Frontal cortex (tissue), 4 donors: ENCODE measurements at places on chromosomes 11 and 22. TPM values are rescaled to one million over a fixed set of nuclear protein-coding genes. Genes with fewer than 3 reads are reported as not detected.

APOA5 gene
- total RNA-seq = not detected

DNA sequence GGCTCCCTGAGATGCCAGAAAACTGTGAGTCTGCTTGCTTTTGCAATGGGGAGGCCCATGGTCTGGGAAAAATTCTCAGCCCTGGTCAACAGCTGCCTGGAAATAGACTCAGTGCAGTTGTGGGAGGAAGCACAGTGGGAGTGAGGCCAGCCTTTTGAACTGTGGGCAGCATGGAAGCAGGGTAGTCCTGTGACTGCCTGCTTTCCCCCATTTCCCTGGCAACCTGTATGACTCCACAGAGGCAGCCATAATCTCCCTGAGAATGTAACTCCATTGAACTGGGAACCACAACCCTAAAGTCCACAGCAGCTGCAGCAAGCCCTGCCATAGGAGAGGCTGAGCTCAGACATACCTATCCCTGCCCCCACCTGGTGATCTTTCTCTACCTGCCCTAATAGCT lies 494.6 kb upstream of the FAT3 start:
- DNase-seq = no peak

CYTH4 gene
- 2.9 TPM for total RNA-seq

CD3E gene
- not detected for total RNA-seq

- DNase-seq = no peak
Measured at GRCh38 chr11:19727246-19727645, 14.6 kb downstream of the NAV2 start.

CRYAB gene
- 6.5 TPM for total RNA-seq
